Stimulated activated CD8-positive, alpha-beta memory T cell treated with anti-CD3 and anti-CD28 coated beads, Interleukin-15, amount 100 ng/mL, for 24 hours (primary cell): ENCODE measurements at places on chromosomes 2 and 18.

DNA sequence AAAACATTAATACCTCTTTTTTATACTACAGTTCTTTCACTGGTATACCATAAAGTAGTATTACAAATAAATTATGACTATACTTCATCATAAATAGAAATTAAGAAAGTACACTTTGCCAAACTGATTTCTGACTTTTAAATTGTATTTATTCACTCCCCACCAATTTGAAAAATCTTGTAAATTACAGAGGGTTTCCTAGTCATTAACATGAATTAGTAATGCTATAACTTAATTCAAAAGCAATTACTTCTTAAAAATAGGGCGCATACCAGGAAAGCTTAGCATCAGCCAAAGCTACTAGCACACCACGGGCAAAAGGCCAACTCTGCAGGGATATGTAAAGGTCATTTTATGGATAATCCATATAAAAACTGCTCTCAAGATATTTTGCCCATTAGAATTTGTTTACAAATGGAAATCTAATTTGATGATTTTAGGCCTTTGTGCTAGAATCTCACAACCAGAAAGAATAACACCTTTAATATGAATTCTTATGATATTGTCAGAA lies 142.3 kb downstream of the PIGN start:
- no peak for DNase-seq

GRCh38 chr2:10900216-10901109 lies 11.3 kb upstream of the KCNF1 start:
- DNase-seq: no peak

GRCh38 chr2:2832657-2833056 lies 501.6 kb upstream of the MYT1L start:
- DNase-seq: no peak

DNA sequence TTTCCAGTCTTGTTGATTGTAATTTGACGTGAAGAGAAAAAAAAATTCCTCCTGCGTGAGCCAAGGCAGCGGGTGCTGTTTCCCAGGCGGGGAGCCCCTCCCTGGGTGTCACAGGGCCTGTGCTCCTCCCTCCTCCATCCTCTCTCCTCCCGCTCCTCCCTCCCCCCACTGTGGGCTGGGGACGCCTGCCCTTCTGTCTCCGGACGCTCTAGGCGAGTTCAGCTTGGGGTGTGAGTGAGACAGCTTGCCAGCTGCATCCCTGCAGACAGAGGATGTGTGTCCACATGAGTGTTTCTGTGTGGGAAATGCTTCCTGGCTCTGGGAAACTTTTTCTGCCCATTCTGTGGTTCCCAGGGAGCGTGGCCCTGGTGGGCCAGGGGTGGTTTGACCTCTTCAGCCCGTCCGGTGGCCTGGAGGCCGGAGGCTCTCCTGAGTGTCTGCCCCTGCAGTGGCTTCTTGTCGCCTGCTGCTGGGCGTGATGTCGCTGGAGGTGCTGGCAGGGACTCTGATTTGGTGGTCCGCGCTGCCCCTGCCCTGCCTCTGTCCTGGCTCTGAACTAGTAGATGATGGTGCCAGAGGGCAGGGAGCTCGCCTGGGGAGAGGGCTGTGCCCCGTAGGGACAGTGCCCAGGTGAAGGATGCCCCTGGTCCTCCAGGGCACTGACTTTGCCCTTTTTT lies 96.4 kb downstream of the USP40 start:
- DNase-seq: no peak

DNA sequence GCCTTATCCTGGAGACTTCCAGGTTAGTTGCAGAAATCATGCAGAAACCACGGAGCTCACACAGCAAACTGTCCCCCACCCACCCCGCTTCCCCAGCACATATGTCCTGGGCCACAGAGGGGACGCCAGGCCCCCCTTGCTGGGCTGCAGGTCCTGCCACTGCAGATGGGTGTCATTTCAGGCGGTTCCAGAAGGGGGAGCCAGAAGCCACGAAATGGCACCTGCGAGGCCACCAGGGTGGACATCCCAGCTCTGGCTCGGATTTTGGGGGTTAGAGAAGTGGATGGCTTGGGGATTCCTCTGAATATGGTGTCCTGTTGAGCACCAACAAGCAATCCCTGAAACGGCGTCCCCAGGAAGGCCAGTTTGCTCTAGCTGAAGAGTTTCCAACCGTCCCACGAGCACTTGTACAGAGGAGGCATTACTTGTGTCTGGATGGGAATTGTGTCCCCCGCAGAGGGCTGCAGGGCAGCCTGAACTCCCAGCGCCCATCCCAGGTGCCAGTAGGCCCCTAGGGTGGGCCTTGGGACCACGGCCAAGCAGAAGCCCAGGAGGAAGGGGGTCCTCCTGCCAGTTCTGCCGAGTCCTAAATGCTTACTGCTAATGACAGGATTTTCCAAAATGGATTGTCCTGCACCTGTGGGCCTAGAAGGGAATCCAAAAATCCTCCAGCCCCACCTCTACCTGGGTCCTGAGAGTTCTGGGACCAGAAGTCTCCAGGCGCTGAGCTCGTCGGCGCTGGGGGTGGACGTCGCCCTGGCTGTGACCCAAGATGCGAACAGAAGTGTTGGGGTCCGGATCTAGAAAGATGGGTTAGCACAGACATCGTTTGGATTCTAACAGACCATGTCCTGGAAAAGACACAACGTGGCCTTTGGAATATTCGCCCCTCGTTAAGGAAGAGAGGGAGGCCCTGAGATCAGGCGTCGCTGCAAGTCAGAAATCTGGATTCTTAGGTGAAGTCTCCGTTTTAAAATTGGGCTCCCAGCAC lies 14.6 kb upstream of the NFATC1 start:
- no peak for DNase-seq

GRCh38 chr2:107132070-107132469 lies 246.1 kb upstream of the ST6GAL2 start:
- DNase-seq: no peak

- DNase-seq: no peak
Measured at GRCh38 chr2:19435815-19436214, 77.4 kb upstream of the OSR1 start.

DNA sequence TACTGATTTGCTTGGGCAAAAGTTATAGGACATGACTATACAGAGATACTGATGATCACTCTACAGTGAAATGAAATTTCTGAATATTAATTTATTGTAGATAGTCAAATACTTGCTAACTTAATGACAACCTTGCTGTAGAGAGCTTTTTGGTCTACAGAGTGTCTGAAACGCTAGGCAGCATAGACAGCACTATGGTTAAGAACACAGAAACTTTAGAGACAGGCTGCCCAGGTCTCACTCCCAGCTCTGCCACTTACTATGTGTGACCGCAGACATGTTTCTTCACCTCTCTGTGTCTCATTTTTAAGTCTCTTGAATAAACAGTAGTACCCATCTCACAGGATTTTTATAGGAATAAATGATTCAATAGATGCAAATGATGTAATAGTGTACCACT lies 247.0 kb downstream of the TCF4 start:
- DNase-seq: no peak

- DNase-seq: no peak
Measured at GRCh38 chr2:212274215-212274614, 264.4 kb downstream of the ERBB4 start.
